ENCODE measurements at places on chromosomes 13 and 19.

GRCh38 chr13:100986571-100986970 is 312.0 kb upstream of the TMTC4 start:
- no peak for DNase-seq

- no peak for DNase-seq
These were observed 40.8 kb downstream of the LATS2 start for GRCh38 chr13:21020581-21020980.

DNA sequence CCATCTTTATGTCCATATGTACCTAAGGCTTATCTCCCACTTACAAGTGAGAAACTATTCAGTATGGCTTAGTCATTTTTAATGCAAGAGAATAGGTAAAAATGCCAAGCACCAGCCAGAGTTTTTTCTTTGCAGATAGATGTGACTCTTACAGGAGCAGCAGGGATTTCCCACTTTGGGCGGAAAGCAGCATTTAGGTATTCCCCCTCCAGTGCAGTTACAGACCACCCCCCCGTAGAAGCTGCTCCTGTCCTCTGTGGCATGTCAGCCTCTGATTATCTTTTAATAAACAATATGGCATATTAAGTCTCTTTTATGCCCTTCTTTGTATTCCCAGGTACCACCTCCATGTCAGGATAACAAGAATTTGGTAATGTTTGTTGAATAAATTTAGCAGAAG is 24.7 kb upstream of the USPL1 start:
- no peak for DNase-seq

DNA sequence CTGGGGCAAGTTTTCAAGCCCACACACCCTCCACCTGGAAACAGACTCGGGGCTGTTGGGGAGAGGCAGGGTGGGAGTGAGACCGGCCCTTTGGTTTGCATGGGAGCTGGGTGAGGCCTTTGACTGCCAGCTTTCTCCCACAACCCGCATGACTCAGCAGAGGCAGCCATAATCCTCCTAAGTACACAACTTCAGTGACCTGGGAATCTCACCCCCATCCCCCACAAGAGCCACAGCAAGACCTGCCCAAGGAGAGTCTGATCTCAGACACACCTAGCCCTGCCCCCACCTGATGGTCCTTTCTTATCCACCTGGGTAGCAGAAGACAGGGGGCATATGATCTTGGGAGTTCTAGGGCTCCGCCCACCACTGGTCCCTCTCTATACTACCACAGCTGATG is 1615.4 kb downstream of the EFNB2 start:
- no peak for DNase-seq

GRCh38 chr13:94214975-94215374 is 264.5 kb downstream of the DCT start:
- DNase-seq, result no peak

GRCh38 chr13:22846551-22846950 is 334.2 kb upstream of the SGCG start:
- DNase-seq, result no peak

- DNase-seq, result no peak
These were observed 58.4 kb downstream of the SPRYD7 start for GRCh38 chr13:49877629-49878218.

- no peak for DNase-seq
These were observed 314.7 kb downstream of the ITGBL1 start for GRCh38 chr13:101767131-101767530.

DNA sequence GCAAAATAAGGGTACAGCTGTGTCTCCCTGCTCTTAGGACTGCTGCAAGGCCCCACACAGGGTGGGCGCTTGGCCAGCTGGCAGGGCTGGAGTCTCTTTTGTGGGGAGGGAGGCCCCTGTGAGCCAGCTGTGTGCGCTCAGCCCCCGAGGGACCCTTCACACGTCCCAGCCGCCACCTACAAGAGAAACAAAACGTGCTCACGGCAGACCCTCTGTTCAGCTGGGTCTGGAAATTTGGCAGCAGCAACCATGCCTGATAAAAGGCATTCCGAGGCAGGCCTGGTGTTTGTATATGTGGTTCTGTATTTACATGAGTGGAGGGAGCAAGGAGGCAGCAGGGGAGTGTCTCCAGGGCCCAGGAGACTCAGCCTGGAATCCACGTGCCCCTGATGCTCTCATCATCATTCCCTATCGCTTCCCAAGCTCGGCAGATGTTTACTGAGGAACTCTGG is 49.7 kb downstream of the CRTC1 start:
- no peak for DNase-seq
